ENCODE measurements at places on chromosomes 4 and X.

DNA sequence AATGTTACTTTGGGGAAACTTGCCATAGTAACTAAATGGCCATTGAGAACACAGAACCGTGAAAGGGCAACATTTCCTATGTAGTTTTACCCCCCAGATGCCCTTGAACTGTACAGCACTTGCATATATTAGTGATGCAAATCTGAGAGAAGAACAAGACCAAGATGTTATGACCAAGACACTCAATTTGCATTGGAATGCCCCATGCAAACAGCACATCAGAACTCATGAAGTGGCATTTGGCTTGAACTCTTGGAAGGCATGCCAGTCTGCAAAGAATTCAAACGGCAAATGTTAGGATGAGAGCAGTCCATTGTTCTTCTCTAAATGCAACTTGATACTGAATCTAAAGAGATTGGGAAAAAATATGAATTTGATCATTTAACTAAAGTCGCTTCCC lies 139.4 kb upstream of the CXorf66 start:
- DNase-seq = no peak

- no peak for DNase-seq
These were observed 456.1 kb downstream of the GRXCR1 start for GRCh38 chr4:43348591-43348990.

- no peak for DNase-seq
These were observed 5.2 kb upstream of the CBR4 start for GRCh38 chr4:169015186-169015623.

- DNase-seq = no peak
These were observed 37.3 kb downstream of the SLIT2 start for GRCh38 chr4:20288846-20289512.

DNA sequence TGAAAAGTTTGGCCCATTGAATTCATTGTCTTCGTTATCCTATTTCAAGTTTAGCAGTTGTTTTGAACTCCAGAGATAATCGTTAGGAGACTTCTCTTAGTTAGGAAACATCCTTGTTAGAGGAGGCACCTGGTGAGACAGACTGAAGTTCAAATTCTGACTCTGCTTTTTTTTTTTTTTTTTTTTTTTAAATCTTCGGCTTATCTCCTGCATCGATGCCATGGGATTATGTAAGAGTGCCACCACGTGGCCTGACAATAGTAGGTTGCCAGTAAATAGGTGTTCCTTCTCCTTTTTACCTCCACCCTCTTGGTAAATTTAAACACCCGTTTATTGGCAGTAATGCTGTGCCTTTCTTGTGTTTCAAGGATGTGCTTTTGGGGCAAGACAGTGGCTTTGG lies 149.3 kb downstream of the SOWAHB start:
- no peak for DNase-seq

- no peak for DNase-seq
These were observed 27.6 kb upstream of the CFAP299 start for GRCh38 chr4:80307774-80308465.

GRCh38 chr4:116839826-116840225 lies 245.6 kb downstream of the TRAM1L1 start:
- no peak for DNase-seq

GRCh38 chrX:97398030-97398551 lies 514.4 kb downstream of the RPA4 start:
- no peak for DNase-seq

GRCh38 chrX:134659761-134660160 lies 1.5 kb upstream of the PLAC1 start:
- no peak for DNase-seq

- DNase-seq = no peak
These were observed 250.7 kb upstream of the GATB start for GRCh38 chr4:152011469-152011868.

- no peak for DNase-seq
These were observed 125.1 kb downstream of the MAML3 start for GRCh38 chr4:140028676-140029517.

- no peak for DNase-seq
These were observed 61.7 kb downstream of the PPARGC1A start for GRCh38 chr4:23828020-23828715.

DNA sequence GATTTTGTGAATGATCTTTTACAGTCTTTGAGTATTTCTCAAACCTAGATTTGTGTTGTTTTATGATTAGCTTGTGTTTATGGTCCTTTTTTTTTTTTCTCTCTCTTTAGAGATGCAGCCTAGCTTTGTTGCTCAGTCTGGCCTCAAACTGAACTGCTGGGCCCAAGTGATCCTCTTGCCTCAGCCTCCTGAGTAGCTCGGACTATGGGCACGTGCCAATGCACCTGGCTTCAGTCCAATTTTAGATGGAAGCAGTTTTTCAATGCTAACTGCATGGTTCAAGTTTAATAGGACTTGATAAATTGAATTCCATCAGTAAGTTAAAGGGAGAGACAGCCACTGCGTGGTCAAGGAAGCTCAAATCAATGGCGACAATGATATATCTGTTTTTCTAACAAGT lies 3.8 kb upstream of the FGG start:
- no peak for DNase-seq

DNA sequence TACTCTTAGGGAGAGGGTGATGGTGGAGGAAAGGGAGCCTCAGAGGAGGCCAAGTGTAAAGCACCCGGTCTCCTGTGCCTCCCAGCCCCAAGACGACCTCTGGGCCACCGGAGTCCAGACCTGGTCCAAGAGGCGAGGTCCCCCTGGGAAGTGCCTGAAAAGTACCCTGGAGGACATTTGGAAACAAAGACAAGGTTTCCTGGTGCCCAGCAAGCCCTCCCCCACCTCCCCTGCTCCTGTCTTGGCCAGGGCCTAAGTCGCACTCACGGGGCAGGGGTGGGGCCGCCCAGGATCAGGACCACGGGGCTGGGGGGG lies 532 bp upstream of the SH3BP2 start:
- DNase-seq = no peak

GRCh38 chrX:7242613-7243012 lies 94.7 kb upstream of the PUDP start:
- no peak for DNase-seq

DNA sequence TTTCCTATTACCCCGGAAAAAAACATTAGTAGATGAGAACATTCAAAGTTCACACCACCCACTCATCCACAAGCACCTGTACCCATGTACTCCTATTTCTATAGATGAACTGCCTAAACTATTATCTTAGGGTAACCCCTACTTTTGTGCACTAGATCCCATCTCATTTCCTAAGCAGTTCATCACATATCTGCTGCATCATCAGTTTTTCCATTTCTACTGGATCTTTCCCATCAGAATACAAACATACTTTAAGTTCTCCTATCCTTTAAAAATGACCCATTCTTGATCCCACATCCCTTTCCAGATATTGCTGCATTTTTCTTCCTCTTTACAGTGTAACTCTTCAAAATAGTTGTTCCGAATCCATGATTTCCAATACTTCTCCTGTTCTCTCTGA lies 81.0 kb downstream of the PRSS12 start:
- no peak for DNase-seq

DNA sequence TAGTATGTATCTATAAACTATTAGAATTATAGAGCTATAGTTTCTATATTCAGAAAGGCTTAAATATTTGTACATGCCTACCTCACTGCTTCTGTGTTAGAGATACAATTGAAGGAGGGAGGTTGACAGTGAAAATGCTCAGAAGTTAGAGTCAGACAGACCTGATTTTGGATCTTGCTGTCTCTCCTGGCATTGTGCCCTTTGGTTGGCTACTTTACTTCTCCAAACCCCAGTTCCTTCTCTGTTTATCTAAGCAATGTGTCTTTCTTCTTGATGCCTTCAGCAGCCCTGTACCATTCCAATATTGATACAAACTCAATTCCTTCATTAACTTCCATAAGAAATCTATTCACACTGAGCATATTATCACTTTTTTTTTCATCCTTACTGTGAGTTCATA lies 28.7 kb downstream of the CCNG2 start:
- no peak for DNase-seq

GRCh38 chrX:32451954-32452695 lies 759.2 kb downstream of the DMD start:
- DNase-seq = no peak

GRCh38 chr4:80471756-80472155 lies 136.2 kb downstream of the CFAP299 start:
- no peak for DNase-seq

DNA sequence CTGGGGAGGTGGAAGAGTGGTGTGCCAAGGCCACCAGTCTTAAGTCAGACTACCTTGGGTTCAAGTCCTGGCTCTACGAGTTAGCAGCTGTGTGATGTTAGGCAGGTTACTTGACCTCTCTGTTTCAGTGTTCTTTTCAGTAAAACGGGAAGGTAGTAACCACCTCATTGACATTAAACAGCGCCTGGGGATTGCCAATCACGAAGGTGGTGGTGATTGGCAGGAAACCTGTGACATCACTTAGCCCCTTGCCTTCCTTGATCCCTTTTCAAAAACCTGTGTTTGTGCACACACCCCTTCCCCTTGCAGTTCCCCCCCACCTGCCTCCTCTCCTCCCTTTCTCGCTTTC lies 7.6 kb downstream of the KLF3 start:
- no peak for DNase-seq

- DNase-seq = no peak
These were observed 142.3 kb downstream of the PCDH18 start for GRCh38 chr4:137389911-137390520.

- no peak for DNase-seq
These were observed 186.4 kb downstream of the DCLK2 start for GRCh38 chr4:150264595-150265161.

DNA sequence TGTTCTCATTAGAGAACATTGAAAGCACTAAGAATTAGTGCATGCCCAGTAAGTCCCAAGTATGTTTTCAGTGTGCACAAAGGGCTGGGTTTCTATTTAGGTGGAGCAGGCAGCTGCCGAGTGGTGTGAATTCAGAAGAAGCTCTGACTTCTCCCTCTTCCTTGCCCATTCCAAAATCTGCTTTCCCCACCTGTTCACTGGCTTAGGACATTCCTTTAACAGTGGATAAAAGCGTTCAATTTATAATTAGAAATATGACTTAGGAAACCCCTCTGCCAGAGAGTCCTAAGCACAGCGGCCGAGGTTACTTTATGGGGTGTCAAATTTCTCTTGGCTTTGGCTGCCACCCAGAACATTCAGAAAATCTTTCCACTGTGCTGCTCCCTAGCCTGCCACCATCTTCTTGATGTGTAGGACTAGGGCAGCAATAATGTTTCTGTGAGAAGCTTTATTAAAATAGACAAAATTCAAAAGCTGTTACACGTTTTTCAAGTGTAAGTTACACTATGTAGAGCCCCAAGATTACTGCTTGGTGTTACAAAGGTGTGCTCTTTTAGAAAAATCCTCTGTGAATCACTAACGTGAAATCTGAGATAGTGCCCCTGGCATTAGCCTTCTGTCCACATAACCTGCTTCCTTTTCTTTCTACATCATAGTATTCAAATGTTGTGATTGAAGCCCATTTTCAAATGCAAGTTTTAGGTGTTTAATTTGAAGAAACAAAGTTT lies 191.6 kb upstream of the ANKRD50 start:
- DNase-seq = no peak

DNA sequence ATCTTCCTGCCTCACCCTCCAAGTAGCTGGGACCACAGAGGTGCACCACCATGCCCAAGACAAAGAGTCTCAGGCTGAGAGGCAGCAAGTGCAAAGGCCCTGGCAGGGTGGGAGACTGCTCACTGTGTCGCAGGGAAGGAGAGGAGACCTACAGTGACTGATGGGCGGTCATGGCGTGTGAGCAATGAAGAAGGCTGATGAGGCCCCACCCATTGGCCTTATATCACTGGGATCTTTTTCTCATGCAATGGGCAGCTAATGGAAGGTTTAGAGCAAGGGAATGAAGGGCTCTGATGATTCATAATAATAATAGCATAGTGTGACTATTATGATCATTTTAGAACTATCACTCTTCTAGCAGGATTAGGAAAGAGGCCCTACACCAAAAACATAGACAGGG lies 20.9 kb downstream of the FAM9C start:
- DNase-seq = no peak

DNA sequence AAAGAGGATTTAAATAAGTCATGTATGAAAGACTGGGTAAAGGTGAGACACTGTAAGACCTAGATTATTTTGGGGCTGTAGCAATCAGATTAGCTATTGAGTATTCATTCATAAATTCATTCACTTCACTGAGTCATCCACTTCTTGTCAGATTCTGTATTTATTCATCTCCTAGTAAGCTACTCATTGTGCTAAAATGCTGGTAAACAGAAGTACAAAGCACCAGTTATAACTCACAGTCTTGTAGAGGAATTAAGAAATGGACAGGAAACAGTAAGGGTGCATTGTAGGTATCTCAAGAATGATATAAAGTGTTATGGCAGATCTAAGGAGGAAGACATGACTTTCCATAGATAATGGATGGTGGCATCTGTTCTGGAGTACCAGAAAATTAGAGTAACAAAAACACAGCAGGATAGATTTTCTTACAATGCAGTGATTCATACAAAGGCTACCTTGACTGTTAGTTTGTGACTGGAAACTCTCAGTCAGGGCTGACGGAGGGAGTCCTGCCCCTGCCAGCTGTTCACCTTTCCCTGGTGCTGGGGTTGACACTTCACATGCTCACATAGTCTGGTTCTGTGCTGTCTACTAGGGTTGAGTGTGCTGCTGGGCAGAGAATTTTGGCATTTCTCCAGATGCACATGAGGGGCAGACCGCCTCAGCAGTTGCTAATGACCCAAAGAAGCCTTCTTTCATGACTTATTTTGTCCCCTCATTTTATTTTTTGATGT lies 26.5 kb upstream of the HAND2 start:
- DNase-seq = no peak

GRCh38 chrX:151879856-151880255 lies 32.8 kb upstream of the MAGEA4 start:
- DNase-seq = no peak

GRCh38 chr4:74083546-74083945 lies 15.4 kb downstream of the CXCL2 start:
- DNase-seq = no peak

DNA sequence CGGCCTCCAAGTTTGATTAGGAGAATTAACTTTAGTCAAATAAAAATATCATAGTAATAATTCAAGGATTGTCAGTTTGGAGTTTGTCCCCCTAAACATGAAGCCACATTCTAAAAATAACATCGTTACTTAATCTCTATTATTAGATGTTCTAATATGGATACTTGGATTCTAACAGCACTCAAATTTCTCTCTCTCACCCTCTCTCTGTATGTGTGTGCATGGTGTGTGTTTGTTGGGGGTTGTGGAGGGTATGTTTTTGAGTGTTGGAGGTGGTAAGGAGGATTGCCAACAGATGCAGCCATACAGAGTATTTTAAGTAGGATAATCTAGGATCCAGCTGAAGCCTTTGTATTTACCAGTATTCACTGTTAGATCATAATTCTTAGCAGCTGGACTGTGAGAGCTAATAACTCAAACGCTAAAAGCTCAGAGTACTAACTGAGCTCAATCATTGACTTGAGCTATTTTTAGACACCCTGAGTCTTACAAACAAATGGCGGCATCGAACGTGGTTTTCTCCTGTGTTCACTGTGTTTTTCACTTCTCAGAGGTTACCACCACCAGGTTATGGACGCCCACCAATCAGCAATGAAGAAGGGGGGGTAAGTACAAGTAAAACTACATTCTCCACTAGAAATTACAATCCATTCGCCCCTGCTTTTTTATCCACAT lies 8.8 kb downstream of the ENAM start:
- DNase-seq = no peak

- no peak for DNase-seq
These were observed 63.7 kb upstream of the RPL34 start for GRCh38 chr4:108556588-108557200.

Measured in stimulated activated CD8-positive, alpha-beta memory T cell treated with anti-CD3 and anti-CD28 coated beads, Interleukin-12 subunit alpha, Interleukin-12 subunit beta, amount 100 ng/mL, for 1 hour (primary cell).